ENCODE measurements at places on chromosomes 2 and 18.
A peak's percentile ranks its signal among the peaks of the same experiment; 100 is the strongest.

GRCh38 chr18:74803117-74803516, 205.4 kb downstream of the ZNF407 start:
- DNase-seq, result no peak

DNA sequence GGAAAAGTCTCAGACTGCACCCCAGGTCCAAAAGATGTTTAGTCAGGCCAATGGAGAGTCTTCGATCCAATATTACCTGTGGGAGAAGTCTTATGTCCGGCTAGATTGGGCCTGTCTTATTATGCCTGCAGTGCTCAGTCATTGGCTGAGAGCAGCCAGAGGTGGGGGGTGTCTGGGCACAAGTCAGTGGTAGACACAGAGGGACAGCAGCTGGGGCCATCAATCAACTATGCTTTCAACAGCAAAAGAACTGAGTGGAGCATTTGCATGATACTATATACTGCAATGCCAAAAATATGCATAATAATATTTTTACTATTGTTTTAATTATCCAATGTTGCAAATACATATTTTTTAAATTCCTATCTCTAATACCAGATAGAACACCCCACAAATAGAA, 298.6 kb upstream of the CDH20 start:
- no peak for DNase-seq

- no peak for DNase-seq
Measured at GRCh38 chr2:17805166-17805565, 11.1 kb upstream of the MSGN1 start.

DNA sequence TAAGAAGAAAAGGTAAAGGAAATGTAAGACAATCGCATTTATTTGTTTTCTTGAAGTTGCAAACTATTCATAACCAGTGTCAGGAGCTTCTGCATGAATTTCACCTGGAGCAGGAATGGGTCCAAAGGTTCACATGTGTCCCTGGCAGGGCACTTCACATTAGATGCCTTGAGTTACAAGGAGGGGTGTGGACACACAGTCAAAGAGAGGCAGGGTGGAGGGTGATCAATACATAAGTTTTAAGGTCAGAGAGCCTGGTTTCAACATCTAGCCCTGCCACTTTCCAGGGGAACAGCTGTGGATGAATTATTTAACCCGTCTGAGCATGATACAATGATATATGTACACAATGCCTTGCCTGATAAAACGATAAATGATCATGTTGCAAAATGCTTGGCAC, 321.4 kb downstream of the CYP26B1 start:
- DNase-seq, result no peak

DNA sequence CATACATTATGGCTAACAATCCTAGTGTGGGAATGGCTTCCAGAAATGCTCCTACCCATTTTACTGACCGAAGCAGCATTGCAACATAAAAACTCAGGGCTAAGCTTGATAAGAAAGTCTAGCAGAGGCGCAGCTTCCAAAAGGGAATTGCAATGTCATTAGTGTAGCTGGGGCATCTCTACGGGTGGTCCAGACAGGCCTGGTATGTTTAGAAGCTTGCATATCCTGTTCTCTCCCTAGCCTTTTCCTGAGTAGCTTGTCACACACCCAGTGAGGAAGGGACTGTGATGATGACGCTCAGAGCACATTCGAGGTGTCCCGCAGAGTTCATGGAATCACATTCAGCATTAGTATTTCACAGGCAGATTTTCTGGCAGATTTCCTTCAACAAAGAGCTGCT, 38.0 kb upstream of the COL5A2 start:
- no peak for DNase-seq

DNA sequence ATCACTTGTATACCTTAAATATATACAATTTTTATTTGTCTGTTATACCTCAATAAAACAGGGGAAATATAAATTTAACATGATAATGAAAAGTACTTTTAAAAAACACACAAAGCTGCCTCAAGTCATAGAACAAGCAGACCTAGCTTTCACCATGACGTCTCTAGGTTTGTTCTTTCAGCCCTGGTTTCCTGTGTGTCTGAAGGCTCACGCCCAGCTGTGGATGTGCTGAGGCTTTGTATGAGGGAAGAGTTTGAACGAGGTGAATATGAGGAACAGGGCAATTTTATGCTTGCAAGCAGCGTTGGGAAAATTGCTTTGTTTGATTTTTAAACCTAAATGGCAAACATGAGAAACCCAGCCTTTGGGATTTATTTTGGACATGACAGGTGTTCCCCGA, 15.3 kb downstream of the SH3RF3 start:
- peak; percentile 17 for DNase-seq

Data from naive thymus-derived CD8-positive, alpha-beta T cell (primary cell).